Activated naive CD8-positive, alpha-beta T cell treated with anti-CD3 and anti-CD28 coated beads, Interleukin-2, amount 50 U/mL, for 16 hours (primary cell): ENCODE measurements at places on chromosomes 6 and 20.
A peak's percentile ranks its signal among the peaks of the same experiment; 100 is the strongest.

GRCh38 chr20:36234771-36235320 is 1.4 kb upstream of the AAR2 start:
- DNase-seq, result no peak

DNA sequence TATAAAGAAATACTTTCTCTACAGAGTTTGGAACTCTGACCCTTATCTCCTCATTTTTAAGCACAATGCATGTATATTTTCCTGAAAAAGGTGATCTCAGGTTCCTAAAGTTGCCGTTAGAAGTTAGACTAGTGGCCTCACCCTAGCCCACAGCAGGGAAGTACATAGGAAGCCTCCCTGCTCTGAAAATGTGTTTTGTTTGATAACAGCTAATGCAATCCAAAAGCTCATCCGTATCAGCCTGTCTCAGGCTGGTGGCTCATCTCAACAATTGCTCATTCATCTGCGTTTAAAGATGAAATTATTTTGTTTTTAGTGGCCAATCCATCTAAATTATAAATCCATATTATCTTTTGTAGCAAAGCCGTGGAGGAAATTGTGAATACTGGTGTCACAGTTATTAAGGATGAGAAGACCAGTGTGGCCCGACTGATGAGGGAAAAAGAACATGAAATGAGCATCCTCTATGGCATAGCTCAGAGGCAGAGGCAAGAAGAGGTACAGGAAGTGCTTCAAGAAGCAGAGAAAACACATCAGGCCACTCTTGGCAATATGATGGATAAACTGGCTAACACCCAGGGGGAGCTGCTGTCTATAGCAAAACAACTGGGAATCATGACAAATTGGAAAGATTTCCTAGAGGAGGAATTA is 20.1 kb downstream of the C6orf163 start:
- no peak for DNase-seq

DNA sequence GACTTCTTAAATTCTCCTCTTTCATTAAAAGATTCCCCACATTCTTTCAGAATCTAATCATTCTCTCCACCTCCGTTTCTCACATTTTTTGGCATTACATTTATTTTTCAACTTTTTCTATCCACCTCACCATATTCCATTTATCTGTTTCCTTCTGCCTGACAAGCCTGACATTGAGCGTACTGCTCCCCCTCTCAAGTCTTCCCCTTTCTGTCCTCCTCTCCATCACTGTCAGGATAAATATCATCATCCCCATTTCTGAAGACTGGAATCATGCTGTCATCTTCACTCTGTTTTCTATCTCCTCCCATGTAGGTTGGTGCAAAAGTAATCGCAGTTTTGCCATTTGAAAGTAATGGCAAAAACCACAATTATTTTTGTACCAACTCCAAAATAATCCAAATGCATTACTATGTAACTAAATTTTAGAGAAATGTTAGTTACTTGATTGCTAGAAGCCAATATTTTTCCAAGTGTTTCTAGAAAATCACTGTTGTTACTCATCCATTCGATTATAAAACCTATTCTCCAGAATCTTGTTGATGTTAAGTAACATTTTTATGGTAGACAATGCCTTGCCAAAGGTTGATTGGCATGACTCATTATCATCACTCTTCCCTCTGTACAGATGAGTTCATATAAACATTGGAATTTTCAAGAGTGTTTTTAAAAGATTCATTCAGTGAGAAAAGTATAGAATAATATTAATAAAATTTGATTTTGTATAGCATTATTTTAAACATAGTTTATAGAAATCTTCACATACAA is 292.3 kb upstream of the RNF217 start:
- DNase-seq, result no peak

DNA sequence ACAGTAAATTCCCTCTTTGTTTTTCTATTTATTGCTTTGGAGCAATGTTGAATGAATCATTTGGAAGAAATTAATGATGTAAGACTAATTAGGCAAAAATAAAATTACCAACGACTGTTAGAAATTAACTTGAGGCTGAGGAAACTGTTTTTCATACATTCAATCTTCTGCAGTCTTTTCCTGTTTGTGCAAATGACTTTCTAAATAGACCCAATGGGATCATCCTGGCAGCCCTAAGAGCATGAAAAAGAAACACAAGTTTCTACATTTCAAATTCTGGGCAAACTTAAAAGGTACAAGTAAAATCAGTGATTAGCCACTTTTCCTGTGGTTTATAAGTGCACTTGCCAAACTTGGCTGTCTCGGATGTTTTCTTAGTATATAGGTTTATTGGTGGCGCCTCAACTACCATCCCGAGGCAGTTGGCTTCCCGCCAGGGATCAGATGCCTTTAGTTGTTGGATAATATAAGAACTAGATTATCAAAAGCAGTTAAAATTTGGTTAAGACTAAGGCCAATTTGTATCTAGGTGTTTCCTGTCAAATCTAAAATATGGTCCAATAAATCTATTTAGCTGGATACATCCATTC is 181.2 kb downstream of the ISM1 start:
- no peak for DNase-seq

- DNase-seq, result no peak
These were observed 574.4 kb downstream of the RNF144B start for GRCh38 chr6:18961566-18961965.

GRCh38 chr6:152669895-152670294 is 27.8 kb upstream of the MYCT1 start:
- no peak for DNase-seq

DNA sequence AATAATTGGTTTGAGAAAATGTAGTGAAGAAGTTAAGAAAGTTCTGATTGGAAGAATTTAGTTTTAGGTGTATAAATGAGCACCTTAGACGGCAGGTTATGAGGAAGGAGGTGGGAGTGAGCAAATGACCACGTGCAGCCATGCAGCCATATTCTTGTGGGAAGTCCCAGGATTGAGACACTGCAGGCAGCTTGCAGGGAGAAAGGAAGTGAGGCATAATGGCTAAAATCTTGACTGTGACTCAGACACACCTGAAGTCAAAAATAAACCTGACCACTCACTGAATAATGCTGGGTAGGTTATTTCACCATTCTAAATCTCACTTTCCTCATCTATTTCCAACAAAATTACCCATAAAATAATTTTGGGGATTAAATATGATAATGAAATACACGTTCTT is 16.6 kb downstream of the DSE start:
- DNase-seq, result no peak

DNA sequence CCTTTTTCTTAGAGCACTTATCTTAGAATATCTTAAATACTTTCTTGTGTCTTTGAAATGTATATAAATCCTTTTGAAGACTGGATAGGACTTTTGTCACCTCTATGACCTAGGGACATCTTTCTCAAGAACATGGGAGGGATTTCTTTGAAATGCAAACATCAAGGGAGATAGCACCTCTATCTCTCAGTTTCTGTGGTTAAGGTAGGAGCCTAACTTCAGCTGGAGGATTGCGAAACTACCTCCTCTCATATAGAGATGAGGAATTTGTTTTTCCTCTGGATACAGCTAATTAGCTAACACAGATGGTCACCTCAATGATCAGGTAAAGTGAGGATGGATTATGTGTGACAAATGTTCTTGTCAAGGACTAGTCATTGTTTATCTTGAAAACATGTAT is 631.3 kb upstream of the IMPG1 start:
- no peak for DNase-seq

DNA sequence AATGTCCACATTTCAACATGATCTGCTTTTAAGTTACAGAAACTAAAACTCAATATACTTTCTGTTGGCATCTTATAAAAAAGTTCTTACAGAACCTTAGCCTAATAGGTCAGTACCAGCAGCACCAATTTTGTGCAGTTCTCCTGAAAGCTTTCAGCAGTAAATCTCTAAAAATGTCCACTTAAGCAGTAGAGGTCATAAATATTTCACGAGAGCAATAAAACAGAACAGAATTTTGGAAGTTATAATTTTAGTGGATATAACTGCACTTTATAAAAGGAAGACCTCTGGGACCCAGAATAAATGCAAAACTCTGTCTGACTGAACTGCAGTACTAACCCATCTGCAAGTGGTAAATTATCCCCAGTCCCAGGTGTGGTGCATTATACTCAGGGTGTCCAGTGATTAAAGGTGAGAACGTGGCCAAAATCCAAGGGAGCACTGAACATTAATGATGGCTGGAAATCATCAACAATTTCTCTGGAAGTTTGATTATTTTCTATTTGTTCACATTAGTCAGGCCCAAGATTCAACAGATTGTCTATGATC is 172.6 kb upstream of the RSPO3 start:
- DNase-seq, result no peak

GRCh38 chr20:60371384-60371783 is 413.2 kb downstream of the CDH26 start:
- no peak for DNase-seq

GRCh38 chr20:50670126-50670862 is 21.0 kb downstream of the RIPOR3 start:
- DNase-seq, result no peak

- no peak for DNase-seq
These were observed 77.6 kb downstream of the TRERF1 start for GRCh38 chr6:42374018-42374669.

DNA sequence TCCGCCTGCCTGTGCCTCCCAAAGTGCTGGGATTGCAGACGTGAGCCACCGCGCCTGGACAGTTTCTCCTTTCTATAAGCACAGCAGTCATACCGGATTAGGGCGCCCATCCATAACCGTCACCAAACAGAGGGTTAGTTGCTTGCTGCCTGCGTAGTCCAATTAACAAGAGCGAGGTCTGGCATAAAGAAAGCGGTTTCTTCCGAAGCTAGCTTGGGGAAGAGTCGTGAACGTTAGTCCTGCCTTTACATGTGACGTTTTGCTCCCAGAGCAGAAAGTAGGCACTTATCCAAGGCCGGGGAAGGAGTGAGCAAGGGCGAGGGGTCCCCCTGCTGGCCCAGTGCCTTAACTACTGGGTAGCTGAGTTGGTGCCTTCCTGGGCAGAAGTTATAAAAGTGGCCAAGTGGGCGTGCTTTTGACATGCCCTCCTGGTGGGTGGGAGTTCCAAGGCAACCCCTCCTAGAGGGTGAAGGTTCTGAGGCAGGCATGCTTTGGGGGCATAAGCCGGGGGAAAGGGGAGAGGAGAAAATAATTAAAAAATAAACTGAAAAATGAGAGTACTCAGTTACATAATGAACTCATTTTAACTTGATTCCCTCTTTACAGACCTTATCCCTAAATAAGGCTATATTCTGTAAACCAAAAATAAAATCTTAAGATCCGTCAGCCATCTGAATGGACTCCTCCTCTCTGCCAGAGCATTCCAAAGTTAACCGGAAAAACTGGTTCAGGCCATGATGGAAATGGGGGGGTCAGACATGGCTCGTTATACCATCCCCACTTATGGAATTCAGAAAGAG is 88.0 kb downstream of the FAM217A start:
- peak; percentile 55 for DNase-seq

DNA sequence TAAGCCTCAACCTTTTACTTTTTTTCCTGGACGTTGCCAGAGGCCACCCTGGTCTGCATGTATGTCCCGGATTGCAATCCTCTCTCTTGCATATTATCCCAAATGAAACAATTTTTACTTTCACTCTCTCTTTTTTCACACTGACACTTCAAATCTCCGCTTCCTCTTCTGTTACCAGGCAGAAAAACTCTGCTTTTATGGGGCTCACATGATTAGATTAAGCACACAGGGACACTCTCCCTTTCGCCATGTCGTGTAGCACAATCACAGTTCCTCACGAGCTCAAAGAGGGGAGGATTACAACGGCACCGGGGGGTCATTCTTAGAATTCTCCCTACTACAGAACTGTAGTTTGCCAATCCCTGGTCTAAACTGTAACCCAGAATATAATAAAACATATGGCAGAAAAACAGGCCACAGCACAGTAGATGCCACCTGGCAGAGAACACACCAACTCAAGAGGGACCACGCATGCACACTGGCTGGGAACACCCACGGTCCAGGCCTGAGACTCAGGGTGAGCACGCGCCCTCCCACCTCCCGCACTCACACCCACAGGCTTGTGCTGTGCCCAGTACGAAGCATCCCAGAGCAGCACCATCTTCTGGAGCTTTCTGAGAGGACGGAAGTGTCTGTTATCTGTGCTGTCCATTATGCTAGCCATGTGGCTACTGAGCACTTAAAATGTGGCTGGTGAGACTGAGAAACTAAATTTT is 288.7 kb downstream of the KIF16B start:
- DNase-seq, result no peak

- no peak for DNase-seq
These were observed 57.3 kb upstream of the SMIM29 start for GRCh38 chr6:34305982-34306708.

- no peak for DNase-seq
These were observed 226.5 kb downstream of the MAFB start for GRCh38 chr20:40462566-40462965.

DNA sequence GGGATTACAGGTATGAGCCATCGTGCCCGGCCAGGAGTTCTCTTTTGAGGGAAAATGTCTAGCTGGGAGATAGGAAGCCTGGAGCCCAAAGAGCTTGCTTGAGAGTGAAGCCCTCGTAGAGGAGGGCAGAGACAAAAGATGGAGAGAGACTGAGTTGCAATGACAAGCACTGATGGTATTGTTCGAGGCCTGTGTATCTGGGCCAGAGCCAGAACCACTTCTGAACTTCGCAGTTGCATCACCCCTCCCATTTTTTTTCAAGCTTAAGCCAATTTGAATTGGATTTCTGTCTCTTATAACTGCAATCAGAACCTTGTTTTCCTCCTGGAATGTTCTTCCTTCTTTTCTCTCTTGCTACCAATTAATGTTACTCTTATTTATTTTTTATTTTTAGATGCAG is 83.1 kb downstream of the KCNB1 start:
- DNase-seq, result no peak

GRCh38 chr20:58597249-58597891 is 53.7 kb upstream of the STX16 start:
- no peak for DNase-seq

- no peak for DNase-seq
These were observed 507.5 kb upstream of the SULF2 start for GRCh38 chr20:48292806-48293205.

DNA sequence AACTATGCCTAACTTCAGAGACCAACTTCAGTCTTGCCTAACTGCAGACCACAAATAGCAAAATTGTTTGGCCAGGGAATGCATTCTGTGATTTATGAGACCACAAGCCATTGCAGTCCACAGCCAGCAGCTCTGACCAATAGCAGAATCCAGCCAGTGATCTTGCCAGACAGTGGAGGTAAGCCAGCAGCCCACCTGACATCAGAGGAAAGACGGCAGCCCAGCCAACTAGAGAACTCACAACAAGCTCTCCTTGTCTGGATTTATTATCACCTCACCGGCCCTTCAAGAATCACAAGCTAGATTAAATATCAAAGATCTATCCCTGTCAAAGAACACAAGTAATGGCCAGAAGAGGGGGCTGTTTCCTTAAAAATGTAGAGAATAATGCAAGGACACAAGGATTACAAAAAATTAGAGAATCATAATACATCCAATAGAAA is 66.5 kb upstream of the SLC35F1 start:
- DNase-seq, result no peak

- DNase-seq, result no peak
These were observed 261.0 kb upstream of the RIN2 start for GRCh38 chr20:19497064-19497463.

- no peak for DNase-seq
These were observed 249.0 kb upstream of the JARID2 start for GRCh38 chr6:14996892-14997291.

- DNase-seq, result no peak
These were observed 163.8 kb downstream of the AIG1 start for GRCh38 chr6:143224516-143224915.

- DNase-seq, result no peak
These were observed 17.2 kb upstream of the AHI1 start for GRCh38 chr6:135514706-135515105.
